RPMI7951 (cell line): ENCODE measurements at places on chromosomes 1 and 21. TPM values are rescaled to one million over a fixed set of nuclear protein-coding genes. Genes with fewer than 3 reads are reported as not detected.

The SSR2 gene
- total RNA-seq, result 657 and 685 TPM in 2 replicates

The ANKRD65 gene
- total RNA-seq, result not detected in 2 replicates

The TSPEAR gene
- not detected in 2 replicates for total RNA-seq

The CRYAA gene
- not detected in 2 replicates for total RNA-seq

The PSMD4 gene
- 186 and 201 TPM in 2 replicates for total RNA-seq

The PTPRU gene
- total RNA-seq, result 14.1 and 26.2 TPM in 2 replicates

The ANGPTL3 gene
- not detected in 2 replicates for total RNA-seq

The ITPKB gene
- total RNA-seq, result 2.5 and 3.8 TPM in 2 replicates

The CD34 gene
- total RNA-seq, result 0.29 and 0.96 TPM in 2 replicates

The MAGOH gene
- total RNA-seq, result 44.5 and 61.4 TPM in 2 replicates

The CRABP2 gene
- 66.6 and 81.6 TPM in 2 replicates for total RNA-seq

The CKS1B gene
- 344 and 400 TPM in 2 replicates for total RNA-seq

The TFF3 gene
- total RNA-seq, result 0.29 and 2.6 TPM in 2 replicates

The TMEM82 gene
- not detected in 2 replicates for total RNA-seq

The TPM3 gene
- total RNA-seq, result 499 and 606 TPM in 2 replicates

The FGR gene
- not detected in 2 replicates for total RNA-seq

The NR1I3 gene
- total RNA-seq, result not detected in 2 replicates

The HCRTR1 gene
- total RNA-seq, result not detected in 2 replicates

The SMIM11 gene
- total RNA-seq, result 1.4 and 21.3 TPM in 2 replicates

The LCE1D gene
- total RNA-seq, result not detected in 2 replicates

The LCE3D gene
- not detected in 2 replicates for total RNA-seq

The PPM1J gene
- total RNA-seq, result 0.29 and 0.84 TPM in 2 replicates

The KLHDC9 gene
- total RNA-seq, result not detected in 2 replicates

The ELAVL4 gene
- not detected in 2 replicates for total RNA-seq

The ZC3H12A gene
- 4.6 and 7.3 TPM in 2 replicates for total RNA-seq

The FCRL4 gene
- not detected in 2 replicates for total RNA-seq

The S100A7A gene
- total RNA-seq, result not detected in 2 replicates

The SYT6 gene
- not detected in 2 replicates for total RNA-seq

The GPR52 gene
- 0.24 and 0.49 TPM in 2 replicates for total RNA-seq

The LENEP gene
- total RNA-seq, result 1.7 TPM in 1 of 2 replicates, not detected in the other

The ERICH3 gene
- total RNA-seq, result 0.68 and 0.72 TPM in 2 replicates

The SLC45A1 gene
- total RNA-seq, result 0.20 and 0.84 TPM in 2 replicates

The OMA1 gene
- 23.5 and 32.1 TPM in 2 replicates for total RNA-seq

The GPR25 gene
- not detected in 2 replicates for total RNA-seq

The MRPL9 gene
- 101 and 156 TPM in 2 replicates for total RNA-seq

The SRGAP2 gene
- total RNA-seq, result 38.9 and 43.0 TPM in 2 replicates

The LCE1F gene
- total RNA-seq, result not detected in 2 replicates

The TENT5C gene
- total RNA-seq, result 0.36 and 0.78 TPM in 2 replicates

The CLCNKB gene
- total RNA-seq, result not detected in 2 replicates

The NID1 gene
- 50.9 and 60.2 TPM in 2 replicates for total RNA-seq

The HUNK gene
- 0.20 and 0.48 TPM in 2 replicates for total RNA-seq

The WDTC1 gene
- 14.5 and 14.9 TPM in 2 replicates for total RNA-seq

The ASCL5 gene
- not detected in 2 replicates for total RNA-seq

The CHODL gene
- total RNA-seq, result not detected in 2 replicates
